ENCODE measurements at places on chromosomes 5 and 9. TPM values are rescaled to one million over a fixed set of nuclear protein-coding genes. Genes with fewer than 3 reads are reported as not detected.

DNA sequence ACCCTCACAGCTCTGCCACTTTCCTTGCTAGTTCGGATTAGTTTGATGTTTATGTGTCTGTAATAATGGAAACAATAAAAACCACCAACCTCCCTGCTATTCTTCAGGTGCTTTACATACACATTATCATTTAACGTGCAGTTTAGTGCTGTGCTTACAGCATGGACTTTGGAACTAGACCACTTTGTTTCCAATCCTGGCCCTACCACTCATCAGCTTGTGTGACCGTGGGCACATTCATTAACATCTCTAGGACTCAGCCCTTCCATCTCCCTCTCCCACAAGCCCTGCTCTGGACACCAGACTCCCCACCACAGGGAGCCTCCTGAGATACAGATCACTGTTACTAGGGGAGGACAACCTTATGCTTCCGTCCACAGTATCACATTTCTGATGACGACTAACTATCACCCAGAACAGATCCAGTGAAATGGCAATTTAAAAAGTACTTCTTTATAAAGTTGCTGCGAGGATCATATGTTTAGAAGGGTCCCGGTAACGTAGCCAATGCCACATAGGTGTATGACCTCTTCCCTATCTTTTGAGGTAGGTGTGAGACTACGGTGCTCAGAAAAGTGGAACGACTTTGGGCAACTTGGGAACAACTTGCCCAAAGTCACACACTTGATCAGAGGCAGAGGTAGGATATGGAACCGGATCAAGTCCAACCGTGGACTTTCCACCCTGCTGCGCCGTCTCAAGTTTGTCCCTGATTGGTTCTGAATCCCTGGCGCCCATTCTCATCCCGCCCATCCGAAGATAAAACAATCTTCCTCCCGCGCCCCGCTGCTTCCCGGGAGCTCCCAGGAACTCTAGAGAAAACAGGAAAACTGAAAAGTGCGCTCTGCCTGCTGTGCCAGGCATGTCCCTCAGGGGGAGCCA lies 132.4 kb upstream of the NIPBL start:
- no peak for DNase-seq

Gene PCDHGA10
- total RNA-seq: 7.3 TPM

DNA sequence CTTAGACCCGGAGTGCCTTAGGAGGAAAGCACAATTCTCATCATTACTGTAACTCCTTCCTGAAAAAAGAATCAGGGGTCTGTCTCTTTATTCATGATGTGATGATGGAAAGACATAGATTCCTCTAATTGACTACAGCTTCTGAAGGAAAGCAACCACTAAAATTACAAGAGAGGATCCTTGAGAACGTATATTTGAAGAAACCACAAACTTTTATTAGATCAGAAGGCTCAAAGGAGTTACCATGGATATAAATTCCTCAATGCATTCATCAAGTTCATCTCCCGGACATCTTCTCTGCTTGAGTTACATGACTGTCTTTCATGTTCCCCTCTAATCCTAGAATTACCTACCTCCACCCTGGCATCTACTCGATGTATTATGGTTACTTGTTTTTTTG lies 104.1 kb upstream of the PAPPA start:
- DNase-seq: no peak

DNA sequence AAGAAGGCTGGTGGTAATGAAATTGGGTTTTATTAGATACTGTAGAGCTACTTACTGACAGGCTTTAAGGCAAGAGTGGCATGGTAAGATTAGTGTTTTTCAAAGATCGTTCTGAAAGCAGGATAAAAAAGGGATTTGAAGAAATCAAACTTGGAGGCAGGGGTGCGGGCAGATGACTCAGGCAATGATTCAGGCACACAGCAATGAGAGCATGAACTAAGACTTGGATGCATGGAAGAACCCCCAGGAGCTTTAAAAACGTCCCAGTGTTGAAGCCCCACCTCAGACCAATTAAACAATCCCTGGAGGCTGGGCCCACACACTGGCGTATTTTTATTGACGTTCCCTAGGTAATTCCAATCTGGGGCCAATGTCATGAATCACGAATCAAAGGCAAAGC lies 102.5 kb downstream of the SREK1 start:
- no peak for DNase-seq

DNA sequence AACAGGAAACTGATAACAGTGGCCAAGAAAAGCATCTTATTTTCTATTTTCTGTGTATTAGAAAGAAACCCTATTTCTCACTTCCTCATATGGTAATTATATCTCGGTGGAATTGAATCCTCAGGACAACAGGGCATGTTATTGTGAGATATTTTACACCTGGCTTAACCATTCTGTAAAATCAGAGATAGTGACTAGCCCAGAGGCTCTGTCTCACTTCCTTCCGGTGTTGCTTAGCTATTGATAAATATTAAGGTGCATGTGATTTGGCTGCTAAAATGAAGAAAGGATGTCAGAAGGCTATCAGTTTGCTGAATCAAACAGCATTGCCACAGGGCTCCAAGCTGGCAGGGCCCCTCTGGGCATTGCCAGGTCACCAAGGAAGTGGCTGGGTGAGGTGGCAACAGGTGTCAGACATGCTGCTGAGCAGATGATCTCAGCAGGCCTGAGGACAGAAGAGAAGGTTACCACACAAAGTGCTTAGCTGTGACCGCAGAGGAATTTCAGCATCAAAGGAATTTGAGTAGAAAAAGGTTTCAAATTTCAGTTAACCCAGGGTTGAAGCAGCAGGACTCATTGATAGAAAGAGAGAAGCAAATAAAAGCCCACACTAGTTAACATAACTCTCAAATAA lies 330.7 kb downstream of the PDE4D start:
- no peak for DNase-seq

- no peak for DNase-seq
Observed at GRCh38 chr9:84139296-84140070, 158.9 kb downstream of the RMI1 start.

GRCh38 chr9:19481121-19481870 lies 72.5 kb downstream of the ACER2 start:
- DNase-seq: no peak

Gene PCDHGB4
- total RNA-seq: 5.2 TPM

DNA sequence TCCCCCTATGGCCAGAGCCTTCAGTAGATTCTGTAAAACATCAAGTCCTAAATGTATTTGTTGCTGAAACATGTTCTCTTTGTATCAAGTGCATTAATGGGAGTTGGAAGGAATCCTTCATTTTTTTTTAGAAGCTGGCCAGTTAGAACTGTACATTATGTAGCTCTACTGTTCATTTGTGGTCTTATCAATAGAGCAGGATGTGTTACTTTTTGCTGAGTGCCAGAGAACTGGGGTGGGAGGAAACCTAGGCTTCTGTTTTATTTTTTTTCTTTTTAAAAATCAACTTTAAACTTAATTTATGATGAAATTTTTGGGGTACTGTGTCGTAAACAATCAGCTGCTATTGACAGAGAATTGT lies 5.1 kb downstream of the PIP5K1B start:
- no peak for DNase-seq

All from upper lobe of left lung (tissue), 6 donors.